ENCODE measurements at places on chromosomes 5 and 9. TPM values are rescaled to one million over a fixed set of nuclear protein-coding genes. Genes with fewer than 3 reads are reported as not detected.
A peak's percentile ranks its signal among the peaks of the same experiment; 100 is the strongest.

DNA sequence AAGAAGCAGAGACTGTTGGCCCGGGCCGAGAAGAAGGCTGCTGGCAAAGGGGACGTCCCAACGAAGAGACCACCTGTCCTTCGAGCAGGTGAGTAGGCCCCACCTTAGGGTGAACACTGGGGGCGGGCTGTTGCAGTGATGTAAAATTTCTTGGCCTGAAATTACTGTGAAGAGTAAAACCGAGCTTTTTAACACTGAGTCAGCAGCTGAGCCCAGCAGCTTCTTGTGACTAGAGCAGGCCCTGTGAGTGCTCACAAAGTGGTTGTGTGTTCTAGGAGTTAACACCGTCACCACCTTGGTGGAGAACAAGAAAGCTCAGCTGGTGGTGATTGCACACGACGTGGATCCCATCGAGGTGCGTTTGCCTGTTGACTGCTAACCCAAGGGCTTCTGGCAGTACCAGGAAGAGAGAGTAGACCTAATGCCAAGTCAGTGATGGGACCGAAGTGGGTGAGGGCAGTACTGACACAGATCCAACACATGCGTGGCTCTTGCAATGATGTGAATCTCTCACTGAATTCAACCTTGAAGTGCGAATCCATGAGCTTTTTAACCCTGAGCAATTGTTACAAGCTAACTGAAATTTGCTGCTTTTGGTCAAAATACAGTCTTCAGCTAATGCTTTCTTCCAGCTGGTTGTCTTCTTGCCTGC lies 2.1 kb downstream of the RPL7A start:
- H3K4me1 ChIP-seq = peaks cover 10% of the 10 kb centered on the region
- no peaks in the 10 kb centered on the region for H3K27me3 ChIP-seq
- peak overlapping the region; percentile 99 for H3K4me3 ChIP-seq
- no peak overlapping the region for H3K27ac ChIP-seq
- peaks cover 22% of the 10 kb centered on the region for H3K36me3 ChIP-seq

DNA sequence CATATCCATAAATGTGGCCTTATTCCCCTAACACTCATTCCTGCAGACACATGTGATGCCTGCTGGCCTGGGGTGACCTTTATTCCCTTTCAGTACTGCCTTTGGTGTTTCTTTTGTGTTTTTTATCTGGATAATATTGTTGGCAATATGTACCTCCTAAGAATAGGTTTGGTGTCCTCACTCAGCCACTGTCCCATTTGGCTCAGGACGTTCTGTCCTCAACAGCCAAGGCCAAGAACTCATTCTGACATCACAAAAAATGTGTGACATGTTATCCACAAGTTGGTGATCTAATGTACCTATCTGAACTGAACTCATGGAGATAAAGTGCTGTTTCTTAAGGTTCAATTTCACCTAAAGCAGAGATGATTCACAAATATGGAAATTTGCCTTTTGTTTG lies 142.9 kb upstream of the GRAMD2B start:
- no peaks in the 10 kb centered on the region for H3K27me3 ChIP-seq
- no peaks in the 10 kb centered on the region for H3K36me3 ChIP-seq
- no peak for DNase-seq
- H3K27ac ChIP-seq = no peak overlapping the region
- no peak overlapping the region for H3K4me3 ChIP-seq

LMAN2 gene
- 119 TPM for total RNA-seq

PRKAA1 gene
- total RNA-seq = 30.3 TPM

GRCh38 chr5:135449644-135450043 lies 2.5 kb upstream of the DCANP1 start:
- H3K4me3 ChIP-seq = no peak overlapping the region
- H3K4me1 ChIP-seq = 0 out of 2 replicates have a peak, but pooled peaks cover 3% of the 10 kb centered on the region
- H3K36me3 ChIP-seq = no peaks in the 10 kb centered on the region
- no peak overlapping the region for H3K27ac ChIP-seq
- no peak for DNase-seq

Data from H1 (cell line).